Hypothalamus (tissue), 51 donors: ENCODE measurements at places on chromosomes 5 and 9.

- DNase-seq, result no peak
Measured at GRCh38 chr9:97307500-97308163, at the start of gene CCDC180. Gene CCDC180, plus strand, starts transcription at chr9:97307659. Its CDS starts 405 bp downstream, at chr9:97308064.

DNA sequence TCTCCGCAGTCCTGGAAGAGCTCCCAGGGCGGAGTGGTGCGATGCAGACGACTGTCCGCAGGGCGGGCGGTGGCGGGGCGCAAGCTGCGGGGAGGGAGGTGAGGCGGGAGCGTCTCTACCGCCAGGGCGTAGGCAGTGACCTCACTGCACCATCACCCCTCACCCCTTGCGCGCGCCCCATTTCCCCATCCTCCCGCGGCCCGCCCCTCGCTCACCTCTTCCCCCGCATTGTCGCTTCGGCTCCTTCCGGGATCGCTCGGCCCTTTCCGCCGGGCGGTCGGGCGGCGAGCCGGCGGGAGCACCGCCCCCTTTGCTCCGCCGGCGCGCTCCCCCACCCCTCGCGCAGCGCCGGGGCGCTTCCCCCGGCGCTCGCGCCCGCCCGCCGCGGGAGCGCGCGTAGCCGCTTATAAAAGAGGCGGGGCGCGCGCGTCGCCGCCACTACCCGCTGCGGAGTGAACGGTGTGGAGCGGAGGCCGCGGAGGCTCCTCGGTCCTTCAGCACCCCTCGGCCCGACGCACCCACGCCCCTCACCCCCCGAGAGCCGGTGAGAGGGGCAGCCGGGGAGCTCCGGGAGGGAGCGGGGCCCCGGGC lies at the start of gene SPTAN1:
SPTAN1 (plus strand) TSS at position 435 of the 591 bp plus-strand sequence. CDS start 14,154 bp downstream, outside the sequence.
- DNase-seq, result peak; percentile 91

- DNase-seq, result no peak
Measured at GRCh38 chr5:52580921-52581320, 206.8 kb upstream of the ITGA1 start.

DNA sequence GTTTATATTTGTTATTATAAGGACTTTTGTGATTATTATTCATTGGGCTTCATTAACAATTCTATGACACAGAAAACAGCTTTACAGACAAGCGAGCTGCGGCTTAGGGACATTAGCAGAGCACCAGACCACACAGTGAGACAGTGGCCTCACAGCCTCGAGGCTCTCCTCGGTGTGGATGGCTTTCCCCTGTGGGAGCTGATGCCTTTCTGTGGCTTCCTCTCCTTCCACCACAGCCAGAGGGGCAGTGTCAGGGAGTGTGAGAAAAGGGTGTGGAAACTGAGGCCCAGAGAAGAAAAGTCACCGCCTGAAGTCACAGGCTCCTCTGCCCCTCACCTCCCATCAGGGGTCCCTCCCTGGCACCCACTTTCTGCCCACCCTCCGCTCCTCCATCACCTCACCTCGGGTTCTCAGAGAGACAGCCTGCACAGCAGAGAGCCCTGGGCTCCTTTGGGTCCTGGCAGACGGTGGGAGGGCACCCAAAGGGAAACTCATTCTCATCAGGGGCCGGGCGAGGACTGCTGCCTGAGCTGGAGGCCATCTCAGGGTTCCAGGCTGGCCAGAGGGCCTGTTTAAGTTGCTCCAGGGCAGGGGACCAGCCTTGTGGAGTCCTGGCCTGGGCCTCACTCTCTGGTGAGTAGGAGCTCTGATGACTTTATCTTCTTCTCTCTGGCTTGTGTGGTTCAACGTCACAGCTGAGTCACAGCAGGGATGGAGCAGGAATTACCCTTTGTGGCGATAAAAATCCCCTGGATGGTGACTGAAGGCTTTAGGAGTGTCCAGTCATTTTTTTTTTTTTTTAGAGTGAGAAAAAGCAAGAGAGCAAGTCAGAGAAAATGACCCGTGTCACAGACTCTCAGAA lies 830 bp downstream of the TRAF1 start:
- DNase-seq, result no peak

- no peak for DNase-seq
Measured at GRCh38 chr5:127872494-127872893, 169.3 kb downstream of the CCDC192 start.

GRCh38 chr5:141692533-141692888 lies 10.5 kb upstream of the ARAP3 start:
- DNase-seq, result no peak

DNA sequence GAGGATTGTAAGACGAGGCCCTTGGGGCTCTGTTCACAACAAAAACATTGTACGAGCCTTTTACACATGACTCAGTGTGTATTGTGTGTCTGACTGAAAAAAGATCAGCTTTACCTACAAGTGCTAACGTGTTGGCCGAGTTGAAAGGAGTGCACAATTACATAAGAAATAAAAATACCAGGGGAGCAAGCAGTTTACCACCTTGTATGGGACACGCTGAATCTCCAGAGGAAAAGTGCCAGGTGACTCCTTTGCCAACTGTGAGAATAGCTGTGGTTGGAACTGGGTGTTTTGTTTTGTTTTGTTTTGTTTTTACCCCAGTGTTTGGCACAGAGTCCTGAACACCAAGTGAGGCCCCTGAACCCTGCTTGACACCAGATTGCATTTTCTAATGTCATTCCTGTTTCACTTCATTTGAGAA lies 32.8 kb upstream of the ZSWIM6 start:
- no peak for DNase-seq

- DNase-seq, result no peak
Measured at GRCh38 chr5:147733075-147733474, 49.5 kb downstream of the JAKMIP2 start.
